ENCODE measurements at places on chromosomes 1 and 21.
A peak's percentile ranks its signal among the peaks of the same experiment; 100 is the strongest.

GRCh38 chr1:185674201-185674600, 60.0 kb upstream of the HMCN1 start:
- DNase-seq, result no peak

DNA sequence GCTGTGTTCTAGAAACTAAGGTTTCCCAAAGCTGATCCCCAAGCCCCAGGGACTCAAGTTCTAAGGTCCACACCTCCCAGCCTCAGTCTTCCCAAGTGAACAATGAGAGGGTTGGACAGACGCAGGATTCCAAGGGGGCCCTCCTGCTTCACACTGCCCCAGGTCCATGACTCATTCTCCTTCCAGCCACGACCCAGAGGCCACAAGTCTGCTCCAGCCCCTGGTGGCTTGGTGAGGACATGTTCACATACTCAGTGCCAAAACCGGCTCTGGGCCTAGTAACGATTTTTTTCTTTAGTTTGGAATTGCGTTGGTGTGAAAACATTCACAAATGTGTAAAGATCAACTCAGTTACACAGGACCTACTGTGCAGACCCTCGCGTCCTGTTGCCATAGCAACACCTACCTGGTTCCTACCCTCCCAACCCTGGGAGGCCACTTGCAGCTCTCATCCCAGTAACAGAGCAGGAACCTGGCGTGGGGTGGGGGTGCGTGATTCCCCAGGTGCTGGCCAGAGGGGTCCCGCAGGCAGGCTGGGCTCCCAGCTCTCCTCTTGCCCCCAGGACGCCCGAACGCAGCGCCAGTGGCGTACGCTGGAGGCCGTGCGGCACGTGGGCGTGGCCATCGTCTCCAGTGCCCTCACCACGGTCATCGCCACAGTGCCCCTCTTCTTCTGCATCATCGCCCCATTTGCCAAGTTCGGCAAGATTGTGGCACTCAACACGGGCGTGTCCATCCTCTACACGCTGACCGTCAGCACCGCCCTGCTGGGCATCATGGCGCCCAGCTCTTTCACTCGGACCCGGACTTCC, 57.0 kb downstream of the DISP3 start:
- DNase-seq, result no peak

- no peak for DNase-seq
These were observed 58.8 kb upstream of the ZNF644 start for GRCh38 chr1:91080650-91081049.

- DNase-seq, result no peak
These were observed 4.3 kb downstream of the IGSF9 start for GRCh38 chr1:159941141-159941540.

DNA sequence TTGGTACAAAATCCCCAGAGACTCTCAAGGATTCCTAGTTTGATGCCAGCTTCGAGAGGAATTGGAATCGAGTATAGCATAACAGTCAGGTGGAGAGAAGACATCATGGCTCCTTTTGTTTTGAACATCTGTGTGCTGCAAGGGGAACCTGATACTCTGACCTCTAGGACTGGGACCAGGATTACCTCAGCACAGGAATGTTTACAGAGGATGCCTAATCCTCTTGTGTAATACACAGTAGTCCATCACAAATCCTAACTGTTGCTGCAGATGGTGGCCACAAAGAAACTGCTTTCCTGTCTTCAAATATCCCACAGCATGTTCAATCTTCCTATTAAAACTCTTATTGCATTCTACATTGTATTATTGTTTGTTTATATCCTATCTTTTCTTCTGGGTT, 111.8 kb upstream of the PRMT6 start:
- DNase-seq, result no peak

DNA sequence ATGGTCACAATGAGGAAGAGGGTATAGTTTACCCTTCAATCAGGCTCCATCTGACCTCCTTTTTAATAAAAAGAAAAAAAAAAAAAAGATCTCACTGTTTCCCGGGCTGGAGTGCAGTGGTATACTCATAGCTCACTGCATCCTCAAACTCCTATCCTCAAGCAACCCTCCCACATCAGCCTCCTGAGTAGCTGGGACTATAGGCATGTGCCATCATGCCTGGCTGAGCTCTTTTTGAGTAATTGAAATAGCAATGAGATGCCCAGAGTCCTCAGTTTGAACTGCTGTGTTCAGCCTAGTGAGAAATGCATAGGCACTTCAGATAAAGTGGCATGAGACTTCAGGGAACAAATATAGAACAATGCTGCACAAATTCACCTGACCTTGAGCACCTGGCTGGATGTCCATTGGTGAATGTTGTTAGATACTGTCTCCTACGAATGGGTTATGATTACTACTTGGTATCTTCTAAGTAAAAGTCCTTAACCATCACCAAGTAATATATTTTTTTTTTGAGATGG, 67.6 kb downstream of the NR5A2 start:
- no peak for DNase-seq

GRCh38 chr1:247118946-247119446, 14.8 kb upstream of the ZNF669 start:
- DNase-seq, result peak; percentile 39

All from stimulated activated CD8-positive, alpha-beta memory T cell treated with anti-CD3 and anti-CD28 coated beads, Interleukin-7, amount 100 ng/mL, for 48 hours (primary cell).